ENCODE measurements at places on chromosomes 7 and 10. TPM values are rescaled to one million over a fixed set of nuclear protein-coding genes. Genes with fewer than 3 reads are reported as not detected.

GRCh38 chr10:49627038-49627437, 13.2 kb downstream of the CHAT start:
- DNase-seq = no peak

GRCh38 chr7:18706670-18707069, 211.1 kb downstream of the HDAC9 start:
- DNase-seq = no peak

- no peak for DNase-seq
Measured at GRCh38 chr10:614139-614711, 75.2 kb downstream of the DIP2C start.

GRCh38 chr10:94361171-94361794, 1.5 kb downstream of the NOC3L start:
- DNase-seq = no peak

GRCh38 chr7:155198901-155199845, 98.5 kb upstream of the INSIG1 start:
- DNase-seq = no peak

DNA sequence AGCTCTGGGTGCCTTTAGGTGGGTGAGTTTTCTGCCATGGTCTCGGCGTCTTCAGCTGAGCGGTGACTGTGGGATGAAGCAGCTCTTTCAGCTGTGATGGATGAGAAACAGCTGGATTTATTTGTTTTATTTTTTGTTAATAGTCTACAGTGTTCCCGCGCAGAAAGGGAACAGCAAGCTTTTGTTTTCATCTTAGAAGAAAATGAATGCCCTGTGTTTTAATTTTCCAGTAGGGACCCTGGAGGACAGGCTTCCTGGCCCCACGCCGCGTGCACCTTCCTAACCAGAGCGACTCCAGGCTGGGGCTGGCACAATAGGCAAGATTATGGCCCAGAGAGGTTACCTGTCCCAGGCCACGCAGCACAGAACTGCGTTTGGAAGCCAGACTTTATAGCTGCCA, 57.6 kb downstream of the GTF2IRD1 start:
- DNase-seq = no peak

DNA sequence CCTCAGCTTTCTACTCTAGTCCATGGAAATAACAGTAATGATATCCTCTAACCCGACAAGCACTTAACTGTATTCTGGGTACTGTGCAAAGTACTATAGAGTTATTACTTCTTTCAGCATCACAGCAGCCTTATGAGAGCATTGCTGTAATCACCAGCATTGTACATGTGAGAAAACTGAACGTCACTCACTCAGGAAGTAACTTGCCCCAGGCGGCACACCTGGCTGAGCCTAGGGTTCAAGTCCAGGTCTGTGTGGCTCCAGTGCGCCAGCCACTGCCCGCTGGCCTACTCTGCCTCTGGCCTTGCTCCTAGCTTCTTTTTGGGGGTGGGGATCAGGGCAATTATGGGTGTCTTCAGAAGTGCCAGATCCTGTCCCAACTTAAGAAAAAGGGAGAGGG, 50.5 kb downstream of the ZMIZ1 start:
- no peak for DNase-seq

Gene CHCHD2
- 466 TPM for total RNA-seq

Gene SEPTIN7
- total RNA-seq = 544 TPM

Gene MMRN2
- total RNA-seq = 14.9 TPM

Gene PDE1C
- total RNA-seq = 24.0 TPM

Gene CYP3A7
- 1.3 TPM for total RNA-seq

Gene RNLS
- 8.3 TPM for total RNA-seq
